NCI-H1436 treated with DMSO at 0.1 percent for 48 hours (cell line): ENCODE measurements at places on chromosomes 7 and 10.

DNA sequence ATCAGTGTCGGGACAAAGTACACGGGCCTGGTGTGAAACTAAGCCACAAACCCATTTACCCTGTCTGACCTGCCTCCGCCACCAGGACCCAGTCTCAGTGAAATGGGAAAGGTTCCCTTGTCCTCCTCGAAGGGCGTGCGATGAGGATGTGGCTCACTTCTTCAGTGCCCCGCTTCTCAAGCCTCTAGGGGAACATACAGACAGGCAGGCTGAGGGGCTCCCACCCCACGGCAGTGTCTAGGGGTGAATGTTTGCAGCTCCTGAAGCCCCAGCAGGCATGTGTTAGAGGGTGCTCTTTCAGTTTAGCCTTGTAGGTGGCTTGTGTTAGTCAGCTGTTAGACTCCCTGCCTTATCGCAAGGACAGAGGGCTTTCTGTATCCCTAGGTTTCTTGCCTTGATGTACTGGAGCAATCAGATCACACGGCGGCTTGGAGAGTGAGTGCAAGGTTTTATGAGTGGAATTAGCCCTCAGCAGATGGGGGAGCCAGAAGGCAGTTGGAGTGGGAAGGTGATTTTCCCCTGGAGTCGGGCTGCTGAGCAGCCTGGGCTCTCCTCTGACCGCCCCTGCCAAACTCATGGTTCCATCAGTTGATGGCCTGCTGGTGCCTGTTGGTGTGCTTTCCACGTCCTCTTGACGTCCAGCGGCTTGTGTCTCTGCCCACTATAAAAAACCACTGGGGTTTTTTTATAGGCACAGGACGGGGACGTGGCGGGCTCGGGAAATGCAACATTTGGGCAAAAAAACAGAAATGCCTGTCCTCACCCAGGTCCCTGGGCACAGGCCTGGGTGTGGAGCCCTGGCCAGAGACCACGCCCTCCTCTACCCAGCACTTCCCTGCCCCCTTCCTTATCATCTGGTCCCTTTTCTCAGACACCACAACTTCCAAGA, 759 bp downstream of the NUDT1 start:
- DNase-seq = no peak

GRCh38 chr10:103542764-103543616, 49.5 kb downstream of the NEURL1 start:
- peak; percentile 47 for DNase-seq

- no peak for DNase-seq
Measured at GRCh38 chr10:110504111-110504735, 6.5 kb downstream of the DUSP5 start.

DNA sequence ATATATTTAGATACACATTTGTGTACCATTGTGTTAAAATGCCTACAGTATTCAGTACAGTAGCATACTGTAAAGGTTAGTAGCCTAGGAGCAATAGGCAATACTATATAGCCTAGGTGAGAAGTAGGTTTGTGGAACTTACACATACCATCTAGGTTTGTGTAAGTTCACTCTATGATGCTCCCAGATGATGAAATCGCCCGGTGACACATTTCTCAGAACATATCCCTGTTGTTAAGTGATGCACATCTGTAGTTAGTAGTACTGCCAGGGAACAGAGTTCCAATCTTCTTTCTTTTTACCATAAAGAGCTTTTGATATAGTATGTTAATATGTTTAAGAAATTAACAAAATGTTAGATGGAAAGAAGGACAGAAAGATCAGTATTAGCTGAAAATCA, 138.2 kb downstream of the SNX13 start:
- no peak for DNase-seq

- DNase-seq = no peak
Measured at GRCh38 chr7:24469118-24469517, 104.1 kb upstream of the PALS2 start.

- no peak for DNase-seq
Measured at GRCh38 chr7:55485501-55486191, 86.7 kb downstream of the VOPP1 start.

DNA sequence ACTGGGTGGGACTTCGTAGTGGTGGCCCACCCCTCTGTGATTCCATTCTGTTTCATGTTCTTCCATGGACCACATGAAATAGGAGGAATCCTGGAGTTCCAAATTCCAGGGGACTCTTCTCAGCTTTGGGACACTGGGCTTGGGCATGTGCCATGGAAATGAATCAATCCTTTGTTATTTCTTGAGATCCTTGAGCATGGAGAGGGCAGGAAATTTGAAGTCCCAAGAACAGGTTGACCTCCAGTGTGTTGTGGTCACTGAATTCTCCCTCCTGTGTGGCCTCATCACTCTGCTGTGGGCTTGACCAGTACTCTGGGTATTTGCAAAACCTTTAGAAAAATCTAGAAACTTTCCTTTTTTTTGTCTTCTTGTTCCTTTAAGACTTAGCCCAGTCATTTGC, 22.7 kb downstream of the TACR2 start:
- no peak for DNase-seq

GRCh38 chr10:62390497-62391176, 16.5 kb downstream of the ZNF365 start:
- no peak for DNase-seq

DNA sequence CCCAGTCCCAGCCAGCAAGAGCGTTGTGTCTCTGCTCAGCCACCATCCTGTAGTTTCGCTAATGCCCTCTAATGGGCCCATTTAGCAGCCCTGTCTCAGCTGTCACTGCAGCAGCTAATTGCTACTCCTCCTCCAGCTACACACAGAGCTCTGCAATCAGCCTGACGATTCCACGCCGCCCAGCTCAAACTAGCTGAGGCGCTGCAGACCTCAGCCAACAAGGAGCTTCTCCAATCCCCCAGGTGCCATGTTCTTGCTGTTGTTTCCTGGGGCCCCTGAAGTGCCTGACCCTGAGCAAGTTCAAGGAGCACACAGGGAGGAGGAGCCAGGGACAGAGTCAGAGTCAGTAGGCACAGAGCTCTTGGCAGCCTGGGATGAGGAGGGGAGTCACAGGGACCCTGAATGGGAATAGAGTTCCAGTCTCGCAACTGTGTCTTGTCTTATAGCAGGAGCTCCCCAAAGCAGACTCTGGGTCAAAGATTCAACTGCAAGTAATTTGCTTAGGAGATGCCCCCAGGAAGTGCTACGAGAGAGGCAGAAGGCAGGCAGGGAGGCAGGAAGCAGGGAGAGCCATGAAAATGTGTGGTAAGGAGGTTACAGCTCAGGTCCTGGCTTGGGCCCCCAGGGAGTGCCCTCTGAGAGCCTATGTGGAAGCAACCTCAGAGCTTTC, 135.8 kb upstream of the UNC5B start:
- DNase-seq = peak; percentile 79

- DNase-seq = no peak
Measured at GRCh38 chr10:91778485-91778884, 19.7 kb upstream of the TNKS2 start.

DNA sequence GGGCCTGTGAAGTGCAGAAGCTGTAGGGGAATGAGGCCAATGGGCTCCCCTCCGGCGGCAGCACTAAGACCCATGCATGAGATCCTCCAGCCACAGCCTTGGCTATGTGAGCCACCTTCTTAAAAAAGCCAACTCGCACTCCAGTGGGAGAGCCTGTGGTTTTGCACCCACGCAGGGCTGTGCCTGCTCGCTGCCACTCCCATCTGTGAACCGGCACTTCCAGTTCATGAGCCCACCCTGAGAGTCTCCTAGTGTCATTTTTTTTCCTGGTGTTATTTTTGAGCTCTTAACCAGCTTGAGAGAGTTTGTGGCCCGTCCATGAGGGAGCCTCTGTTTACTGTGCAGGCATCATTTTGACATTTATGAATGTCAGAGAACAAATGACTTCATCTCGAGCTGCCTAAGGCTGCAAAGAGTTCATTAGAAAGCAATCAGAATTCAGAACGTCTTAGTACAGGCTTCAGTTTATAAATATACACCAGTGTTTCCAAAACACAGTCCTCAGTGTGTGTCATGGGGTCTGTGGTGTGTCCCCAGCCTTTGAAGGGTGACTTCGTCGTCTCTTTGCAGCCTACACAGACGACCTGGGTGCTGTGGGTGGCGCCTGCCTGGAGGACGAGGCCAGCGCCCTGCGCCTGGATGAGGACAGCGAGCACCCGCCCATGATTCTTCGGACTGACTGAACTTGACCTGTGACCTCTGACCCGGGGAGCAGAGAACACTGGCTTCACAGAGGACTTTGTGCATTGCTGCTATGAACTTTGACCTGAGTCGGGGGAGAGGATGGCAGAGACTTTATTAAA, 40.4 kb downstream of the WIPI2 start:
- DNase-seq = no peak
